ENCODE measurements at places on chromosomes 5 and 9.

DNA sequence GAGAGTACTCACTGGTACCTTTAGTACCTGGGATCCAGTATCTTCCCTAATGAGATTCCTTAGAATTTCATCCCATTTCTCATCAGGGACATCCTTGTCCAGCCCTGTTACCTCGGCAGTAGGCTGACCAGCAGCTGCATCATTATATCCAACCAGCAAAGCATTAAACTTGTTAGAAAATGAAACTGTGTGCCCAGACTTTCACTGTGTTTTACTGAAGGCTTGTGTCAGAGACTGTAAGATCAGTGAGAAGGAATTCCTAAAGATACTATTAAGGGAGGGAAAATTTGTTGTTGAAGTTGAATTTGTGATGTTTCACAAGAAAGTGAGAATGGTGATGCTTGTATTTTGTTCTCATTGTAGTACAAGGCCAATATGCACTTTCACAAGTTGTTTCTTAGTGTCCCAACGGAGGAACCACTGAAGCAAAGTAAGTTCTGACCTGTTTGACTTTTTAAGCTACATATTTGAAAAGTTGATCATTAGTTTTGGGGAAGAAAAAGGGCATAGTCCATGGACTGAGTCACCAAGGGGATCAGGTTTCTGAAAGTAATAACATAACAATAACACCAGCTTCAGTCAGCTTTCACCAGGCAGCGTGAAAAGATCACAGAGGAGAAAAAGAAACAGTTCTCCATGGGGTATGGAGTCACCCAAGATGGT lies 48.8 kb downstream of the GRAMD2B start:
- DNase-seq: peak; percentile 42

DNA sequence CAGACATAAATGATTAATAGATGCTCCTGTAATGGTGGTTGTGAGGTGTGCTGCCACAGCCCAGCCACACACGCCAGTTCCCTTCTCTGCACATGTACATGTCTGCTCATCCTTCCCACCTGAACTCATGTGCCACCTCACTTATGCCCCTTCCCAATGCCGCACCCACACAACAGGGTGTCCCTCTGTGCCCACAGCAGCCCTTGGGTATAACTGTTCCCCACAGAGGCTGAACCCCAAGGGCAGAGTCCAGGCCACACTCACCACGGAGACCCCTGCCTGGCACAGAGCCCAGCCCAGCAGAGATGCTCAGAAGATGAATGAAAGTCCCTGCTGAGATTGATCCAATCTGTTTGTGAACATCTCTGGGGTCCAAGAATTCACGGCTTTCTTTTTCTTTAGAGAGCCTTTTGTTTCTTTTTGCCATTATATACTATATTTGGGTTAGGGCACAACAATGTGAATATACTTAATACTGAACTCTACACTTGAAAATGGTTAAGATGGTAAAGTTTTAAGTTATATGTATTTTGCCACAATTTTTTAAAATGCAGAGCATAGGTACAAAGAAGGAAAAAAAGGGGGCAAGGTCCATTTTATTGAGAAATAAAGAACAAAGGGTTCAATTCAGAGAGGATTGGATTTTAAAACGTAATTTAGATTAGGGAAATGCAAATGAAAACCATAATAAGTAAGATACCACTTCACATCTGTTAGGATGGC lies 29.6 kb downstream of the IRF1 start:
- no peak for DNase-seq

DNA sequence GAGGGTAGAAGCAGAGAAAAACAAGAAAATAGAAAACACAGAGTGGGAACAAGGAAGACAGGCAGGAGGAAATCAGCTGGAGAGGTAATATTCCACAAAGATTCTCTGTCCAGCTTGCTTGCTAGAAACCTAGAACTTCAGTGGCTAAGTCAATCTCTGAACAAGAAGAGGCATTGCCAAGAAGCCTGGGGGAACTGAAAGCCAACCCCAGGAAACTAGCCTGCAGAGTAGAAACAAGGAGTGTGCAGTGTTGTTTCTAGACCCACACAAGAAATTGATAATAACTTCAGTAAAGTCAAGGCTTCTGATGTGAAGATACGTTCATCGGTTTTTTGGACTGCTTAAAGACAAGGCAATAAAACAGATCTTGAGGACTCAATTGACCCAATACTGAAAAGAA lies 234.5 kb upstream of the MAP3K1 start:
- no peak for DNase-seq

DNA sequence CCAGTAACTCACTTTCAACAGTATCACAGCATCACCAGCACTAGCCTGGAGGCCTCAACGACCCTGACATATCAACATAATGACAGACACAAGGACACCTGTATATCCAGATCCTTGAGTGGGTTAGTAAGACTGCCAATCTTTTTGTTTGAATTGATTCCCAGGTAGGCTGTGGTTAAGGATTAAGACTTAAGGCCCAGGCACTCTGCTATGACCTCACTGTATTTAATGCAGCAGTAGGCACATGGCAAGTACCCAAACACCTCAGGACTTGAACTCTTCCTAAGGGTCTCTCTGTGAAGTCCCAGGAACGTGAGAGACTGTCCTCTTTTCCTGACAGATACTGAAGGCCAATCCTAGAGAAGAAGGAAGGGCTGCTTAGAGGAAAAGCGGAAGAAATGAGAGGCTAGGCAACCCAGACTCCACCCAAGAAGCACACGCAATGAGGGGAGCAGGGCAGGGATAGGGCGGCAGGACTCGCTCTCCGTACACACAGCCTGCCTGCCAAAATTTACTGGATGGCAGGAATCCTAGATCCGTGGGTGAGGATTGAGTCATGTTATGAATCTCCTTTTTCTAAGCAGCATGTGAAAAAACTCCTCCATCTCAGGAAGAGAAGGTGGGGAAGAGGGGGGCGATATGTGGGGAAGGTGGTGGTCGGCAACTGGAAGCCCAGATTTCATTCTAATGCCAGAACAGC lies 93.4 kb downstream of the SIL1 start:
- DNase-seq: peak; percentile 95

DNA sequence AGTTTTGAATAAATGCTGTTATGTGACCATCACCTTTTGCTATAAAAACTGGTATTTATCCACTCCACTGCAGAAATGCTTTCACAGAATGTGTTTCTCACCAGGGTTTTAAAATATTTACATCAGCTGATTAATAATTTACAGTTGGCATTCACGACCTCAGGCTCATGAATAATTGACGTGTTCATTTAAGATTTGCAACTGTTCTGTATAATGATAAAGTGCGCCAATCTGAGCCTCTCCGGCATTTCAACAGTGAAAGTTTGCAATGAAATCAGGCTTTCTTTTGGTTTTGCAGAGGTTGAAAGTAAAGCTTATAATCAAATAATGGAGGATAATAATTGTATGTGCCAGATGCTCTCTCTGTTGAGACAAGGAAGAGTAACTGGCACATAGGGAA lies 434.9 kb downstream of the ICE1 start:
- DNase-seq: no peak

- DNase-seq: no peak
Measured at GRCh38 chr9:118271331-118271730, 567.1 kb downstream of the TLR4 start.

DNA sequence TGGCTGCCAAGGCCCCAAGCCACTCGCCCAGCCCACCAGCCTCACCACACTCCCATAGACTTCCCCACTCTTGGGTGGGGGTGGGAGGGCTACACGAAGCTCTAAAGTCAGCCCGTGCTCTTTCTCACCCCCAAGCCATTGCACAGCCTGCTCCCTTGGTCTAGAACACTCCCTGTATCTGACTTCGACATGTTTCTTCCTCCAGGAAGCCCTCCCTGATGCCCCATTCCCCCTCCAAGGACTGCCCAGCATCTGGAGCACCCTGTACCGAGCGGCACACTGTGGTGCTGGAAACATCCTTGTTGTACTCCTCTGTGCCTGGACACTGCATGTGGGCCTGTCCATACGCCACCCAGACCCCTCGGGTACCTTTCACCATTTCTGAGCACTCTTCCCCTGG lies 49.4 kb upstream of the KCNMB1 start:
- DNase-seq: no peak

GRCh38 chr9:126203313-126203712 lies 123.3 kb upstream of the MVB12B start:
- no peak for DNase-seq

- DNase-seq: no peak
Measured at GRCh38 chr5:96761618-96762017, 46.1 kb downstream of the ERAP1 start.

- DNase-seq: no peak
Measured at GRCh38 chr5:139881143-139881733, 85.6 kb downstream of the PSD2 start.

GRCh38 chr9:83340451-83340850 lies 197.8 kb downstream of the FRMD3 start:
- peak; percentile 11 for DNase-seq

- DNase-seq: no peak
Measured at GRCh38 chr9:118650417-118650816, 718.8 kb downstream of the BRINP1 start.

Measured in fibroblast of pulmonary artery (primary cell).